ENCODE measurements at places on chromosomes 2 and 18.

- no peak for DNase-seq
These were observed 811.2 kb downstream of the RNF144A start for GRCh38 chr2:7728388-7728787.

- no peak for DNase-seq
These were observed 40.9 kb downstream of the KDM3A start for GRCh38 chr2:86482034-86482433.

GRCh38 chr2:128735296-128735960, 416.8 kb upstream of the HS6ST1 start:
- no peak for DNase-seq

DNA sequence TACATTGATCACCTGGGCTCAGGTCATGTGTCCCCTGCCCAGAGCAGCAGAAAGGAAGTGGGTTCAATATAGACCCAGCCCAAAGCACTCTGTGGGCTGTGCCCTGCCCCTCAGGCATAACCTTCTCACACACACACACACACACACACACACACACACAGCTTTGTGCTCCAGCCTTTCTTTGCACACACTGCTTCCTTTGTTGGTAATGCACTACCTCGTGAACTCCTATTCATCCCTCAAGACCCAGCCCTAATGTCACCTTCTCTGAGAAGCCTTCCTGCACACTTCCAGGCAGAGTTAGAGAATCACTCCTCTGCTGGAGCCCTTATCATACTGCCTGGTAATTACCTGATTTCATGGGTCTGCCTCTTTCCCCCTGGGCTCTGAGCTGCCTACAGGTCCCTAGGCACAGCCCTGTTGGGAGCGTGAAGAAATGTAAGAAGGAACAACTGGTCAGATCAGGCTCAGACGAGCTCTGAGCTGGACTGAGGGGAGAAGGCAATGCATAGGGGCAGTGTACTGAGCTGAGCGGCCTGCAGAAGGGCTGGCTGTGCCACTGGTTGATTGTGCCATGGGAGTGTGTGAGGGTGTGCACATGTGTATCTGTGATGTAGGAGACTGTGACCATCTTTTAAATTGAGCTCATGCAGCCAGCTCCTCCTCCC, 210.3 kb downstream of the GLI2 start:
- no peak for DNase-seq

DNA sequence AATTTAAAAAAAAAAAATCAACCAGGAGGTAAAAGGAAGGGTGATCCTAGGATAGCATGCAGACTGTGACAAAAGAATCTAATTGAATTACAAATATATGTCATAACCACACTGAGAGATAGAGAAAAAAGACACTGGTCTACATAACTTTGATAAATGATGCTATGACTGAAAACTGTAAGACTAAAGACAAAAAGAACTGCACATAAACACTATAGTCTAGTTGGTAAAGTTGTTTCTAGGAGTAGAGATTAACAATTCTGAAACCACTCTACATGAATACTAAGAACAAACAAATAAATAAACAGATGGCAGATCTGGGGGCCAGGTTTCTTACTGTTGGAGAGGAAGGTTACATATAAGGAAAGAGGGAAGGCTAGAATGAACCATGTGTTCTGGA, 14.6 kb upstream of the CHAC2 start:
- no peak for DNase-seq

GRCh38 chr2:237279012-237279768, 134.8 kb downstream of the COL6A3 start:
- DNase-seq = no peak

GRCh38 chr2:111095434-111095833, 25.3 kb upstream of the BCL2L11 start:
- no peak for DNase-seq

- no peak for DNase-seq
These were observed 90.7 kb downstream of the WDPCP start for GRCh38 chr2:63497576-63497975.

DNA sequence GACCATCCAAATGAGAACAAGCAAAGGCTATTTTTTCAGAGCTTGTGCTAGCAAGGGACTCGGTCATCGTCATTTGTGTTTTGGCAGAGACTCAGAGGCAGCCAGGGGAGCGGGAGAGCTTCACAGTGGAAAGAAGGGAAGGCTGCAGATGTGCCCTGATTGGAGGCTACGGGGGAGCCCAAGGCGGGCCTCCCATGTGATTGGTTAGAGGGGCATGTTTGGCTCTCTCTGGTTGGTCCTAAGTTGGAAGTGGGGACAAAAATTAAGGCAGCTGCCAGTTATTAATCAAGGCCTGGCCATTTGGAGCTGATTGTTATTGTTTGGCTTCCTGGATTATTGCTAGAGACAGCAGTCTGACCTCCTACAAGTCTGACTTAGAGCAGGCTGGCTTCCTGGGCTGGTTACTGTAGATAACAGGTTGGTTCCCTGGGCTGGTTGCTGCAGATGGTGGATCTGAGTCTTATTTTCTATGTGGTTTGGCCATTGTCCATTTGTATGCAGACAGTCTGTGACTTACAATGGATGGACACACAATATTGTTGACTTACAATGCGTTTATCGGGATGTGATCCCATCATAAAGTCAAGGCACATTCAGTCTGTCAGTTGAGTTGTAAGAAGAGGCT, 5.9 kb downstream of the FER1L5 start:
- DNase-seq = no peak

- peak; percentile 67 for DNase-seq
These were observed 19.2 kb downstream of the POU3F3 start for GRCh38 chr2:104872866-104873688.

DNA sequence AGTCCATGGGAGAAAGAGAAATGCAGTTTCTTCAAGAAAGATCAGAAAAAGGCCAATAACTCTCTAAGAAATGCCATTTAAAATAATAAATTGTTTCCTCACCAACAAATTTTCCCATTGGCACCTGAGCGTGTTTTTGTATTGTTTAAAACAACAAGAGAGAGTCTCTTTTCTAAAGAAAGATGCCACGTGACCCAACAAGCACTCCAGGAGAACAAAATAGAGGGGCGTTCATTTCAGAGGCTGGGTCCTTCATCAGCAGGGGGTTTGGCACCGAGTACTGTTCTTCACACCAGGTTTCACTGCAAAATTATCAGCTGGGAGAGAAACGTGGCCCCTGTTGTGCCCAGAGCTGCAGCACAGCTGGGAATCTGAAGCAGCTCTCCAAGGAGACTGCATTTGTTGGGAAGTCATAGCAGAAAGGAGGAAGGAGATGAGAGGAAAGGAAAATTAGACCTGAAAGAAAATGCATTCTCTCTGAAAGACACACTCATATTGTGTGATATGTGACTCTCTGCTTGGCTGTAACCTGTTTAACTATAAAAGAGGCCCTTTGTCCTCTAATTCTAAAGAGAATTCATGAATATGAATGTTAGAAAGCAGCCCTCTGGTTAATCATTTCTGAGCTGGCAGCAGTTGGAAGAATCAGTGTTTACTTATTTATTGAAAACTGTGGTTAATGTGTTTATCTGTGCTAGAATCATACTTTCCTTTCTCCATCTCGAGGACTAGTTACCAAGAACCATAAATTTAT, 205.3 kb upstream of the CDH20 start:
- no peak for DNase-seq

Data from fibroblast of upper back skin (primary cell).